Activated CD8-positive, alpha-beta memory T cell treated with anti-CD3 and anti-CD28 coated beads for 24 hours (primary cell): ENCODE measurements at places on chromosomes 1 and 21.
A peak's percentile ranks its signal among the peaks of the same experiment; 100 is the strongest.

- DNase-seq: no peak
Observed at GRCh38 chr1:63611231-63611630, 18.0 kb downstream of the PGM1 start.

- no peak for DNase-seq
Observed at GRCh38 chr1:25996966-25997827, 666 bp downstream of the PAFAH2 start.

DNA sequence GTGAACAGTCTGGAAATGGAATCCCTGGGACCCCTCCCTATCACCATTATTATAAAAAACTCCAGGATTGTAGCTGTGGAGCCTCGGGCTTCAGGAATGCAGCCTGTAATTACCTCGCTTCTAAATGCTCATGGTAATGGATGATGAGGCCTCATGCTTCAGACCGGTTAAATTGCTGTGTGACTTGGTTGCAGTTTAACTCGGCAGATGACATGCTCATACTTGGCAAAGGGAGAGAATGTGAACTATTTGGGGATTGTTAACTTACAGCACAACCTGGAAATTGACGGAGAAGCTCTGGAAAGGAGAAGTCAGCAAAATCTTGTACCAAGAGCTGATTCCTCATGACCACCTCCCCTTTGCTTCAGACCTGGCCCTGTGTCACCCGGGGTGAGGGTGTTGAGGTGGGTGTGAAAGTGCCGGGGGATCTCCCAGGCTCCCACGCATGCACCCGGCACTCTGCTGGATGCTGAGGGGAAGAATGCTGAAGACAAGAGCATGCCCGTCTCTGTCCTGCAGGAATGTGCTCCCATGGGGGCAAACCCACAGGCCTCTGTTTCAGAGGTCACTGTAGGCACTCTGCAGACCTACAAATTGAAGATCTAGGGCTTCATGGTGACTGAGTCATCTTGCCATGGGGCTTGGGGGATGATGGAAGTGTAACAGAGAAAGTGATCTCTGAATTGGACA, 364.8 kb downstream of the RPS6KC1 start:
- DNase-seq: no peak

DNA sequence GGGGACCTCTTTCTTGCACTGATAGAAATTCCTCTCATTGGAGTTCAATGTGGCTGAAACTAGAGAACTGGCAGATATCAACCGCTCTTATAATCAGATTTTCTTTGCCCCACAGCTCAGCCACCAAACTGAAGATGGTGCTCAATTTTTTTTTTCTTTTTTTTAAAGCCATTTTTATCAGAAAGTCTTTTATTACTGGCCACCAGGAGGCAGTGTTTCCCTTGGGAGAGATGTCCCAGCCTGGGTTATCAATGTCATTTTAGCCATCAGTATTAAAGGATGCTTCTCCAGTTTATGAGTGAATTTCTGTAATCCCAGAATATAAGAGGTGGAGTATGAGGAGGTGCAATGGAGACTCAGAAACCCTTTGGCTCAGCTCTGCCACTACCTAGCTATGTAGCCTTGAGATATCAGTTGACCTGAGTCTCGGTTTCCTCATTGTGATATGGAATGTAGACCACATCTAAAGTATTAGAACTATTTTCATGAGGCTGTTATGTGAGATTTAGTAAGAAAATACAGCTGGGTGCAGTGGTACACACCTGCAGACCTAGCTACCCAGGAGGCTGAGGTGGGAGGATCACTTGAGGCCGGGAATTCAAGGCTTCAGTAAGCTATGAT, 27.6 kb downstream of the CD244 start:
- peak; percentile 66 for DNase-seq

DNA sequence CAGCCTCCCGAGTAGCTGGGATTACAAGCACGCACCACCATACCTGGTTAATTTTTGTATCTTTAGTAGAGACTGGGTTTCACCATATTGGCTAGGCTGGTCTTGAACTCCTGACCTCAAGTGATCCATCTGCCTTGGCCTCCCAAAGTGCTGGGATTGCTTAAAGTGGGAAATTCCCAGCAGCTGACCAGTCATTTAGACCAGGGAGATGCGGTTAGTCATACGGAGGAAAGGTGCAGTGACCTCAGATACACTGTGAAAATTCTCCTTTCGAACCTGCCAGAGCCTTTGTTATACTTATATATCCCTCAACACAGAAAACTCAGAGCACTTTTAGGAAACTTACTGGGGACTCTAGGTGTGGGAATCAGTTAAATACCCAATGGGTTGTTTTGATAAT, 39.6 kb downstream of the MAP10 start:
- DNase-seq: no peak

DNA sequence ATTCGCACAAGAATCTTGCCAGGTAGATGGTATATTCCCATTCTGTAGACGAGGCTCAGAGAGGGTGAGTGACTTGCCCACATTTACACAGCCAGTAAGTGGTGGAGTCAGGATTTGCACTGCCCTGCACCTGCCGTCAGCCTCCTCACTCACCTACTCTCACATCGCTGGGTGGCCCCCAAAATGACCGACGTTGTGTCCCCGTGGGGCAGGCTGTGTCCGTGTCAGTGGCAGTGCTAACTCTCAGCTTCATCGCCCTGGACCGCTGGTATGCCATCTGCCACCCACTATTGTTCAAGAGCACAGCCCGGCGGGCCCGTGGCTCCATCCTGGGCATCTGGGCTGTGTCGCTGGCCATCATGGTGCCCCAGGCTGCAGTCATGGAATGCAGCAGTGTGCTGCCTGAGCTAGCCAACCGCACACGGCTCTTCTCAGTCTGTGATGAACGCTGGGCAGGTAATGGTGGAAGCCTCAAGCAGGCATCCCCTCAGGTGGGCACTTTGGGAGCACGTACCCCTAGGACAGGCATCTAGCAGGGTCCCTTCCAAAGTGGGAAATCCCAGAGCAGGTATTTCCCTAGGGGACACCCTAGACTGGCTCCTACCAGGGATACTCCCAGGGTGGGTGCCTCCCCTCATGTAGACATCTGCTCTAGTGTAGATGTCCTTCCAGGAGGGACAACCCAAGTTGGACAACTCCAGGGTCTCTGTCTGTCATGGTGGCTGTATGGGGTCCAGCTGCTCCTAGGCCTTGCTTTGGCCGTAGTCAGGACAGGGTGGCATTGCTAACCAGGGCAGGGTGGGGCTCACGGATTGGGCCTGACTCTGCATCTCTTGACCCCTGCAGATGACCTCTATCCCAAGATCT, 3.4 kb downstream of the HCRTR1 start:
- peak; percentile 47 for DNase-seq
